ENCODE measurements at places on chromosomes 11 and 22. TPM values are rescaled to one million over a fixed set of nuclear protein-coding genes. Genes with fewer than 3 reads are reported as not detected.

Gene MFNG
- 0.18 TPM for polyA plus RNA-seq

Gene KDELR3
- polyA plus RNA-seq = 17.1 TPM

Gene CD3D
- 0.44 TPM for polyA plus RNA-seq

Gene MMP7
- 0.36 TPM for polyA plus RNA-seq

Gene APLNR
- polyA plus RNA-seq = 0.03 TPM

Gene CHADL
- polyA plus RNA-seq = 0.08 TPM

Gene OVCH2
- 0.08 TPM for polyA plus RNA-seq

Gene TRIM68
- polyA plus RNA-seq = 6.1 TPM

- DNase-seq = no peak
Observed at GRCh38 chr11:13862845-13863392, 99.6 kb upstream of the SPON1 start.

GRCh38 chr11:113377681-113378412, 9.7 kb upstream of the ANKK1 start:
- peak; percentile 29 for DNase-seq

- DNase-seq = no peak
Observed at GRCh38 chr11:2625183-2625582, 74.6 kb downstream of the KCNQ1OT1 start.

DNA sequence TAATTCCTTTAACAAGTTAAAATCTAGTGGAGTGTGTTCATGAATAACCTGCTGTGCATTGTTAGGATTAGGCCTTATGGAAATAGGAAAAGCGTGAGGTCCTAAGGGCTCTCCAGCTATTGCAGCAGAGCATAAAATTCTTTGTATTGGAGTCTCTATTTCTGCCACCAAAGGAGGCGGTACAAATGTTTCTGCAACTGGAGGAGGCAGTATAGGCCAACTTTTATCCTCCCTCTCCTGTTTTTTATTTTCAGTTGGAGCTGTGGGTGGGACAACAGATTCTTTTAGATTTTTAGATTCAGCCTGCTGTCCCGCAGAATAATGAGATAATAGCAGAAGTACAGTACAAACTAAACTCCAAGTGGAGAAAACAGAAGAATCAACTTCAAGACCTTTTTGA, 26.2 kb downstream of the OR10A6 start:
- no peak for DNase-seq

- no peak for DNase-seq
Observed at GRCh38 chr11:57097149-57097548, 84.6 kb upstream of the LRRC55 start.

DNA sequence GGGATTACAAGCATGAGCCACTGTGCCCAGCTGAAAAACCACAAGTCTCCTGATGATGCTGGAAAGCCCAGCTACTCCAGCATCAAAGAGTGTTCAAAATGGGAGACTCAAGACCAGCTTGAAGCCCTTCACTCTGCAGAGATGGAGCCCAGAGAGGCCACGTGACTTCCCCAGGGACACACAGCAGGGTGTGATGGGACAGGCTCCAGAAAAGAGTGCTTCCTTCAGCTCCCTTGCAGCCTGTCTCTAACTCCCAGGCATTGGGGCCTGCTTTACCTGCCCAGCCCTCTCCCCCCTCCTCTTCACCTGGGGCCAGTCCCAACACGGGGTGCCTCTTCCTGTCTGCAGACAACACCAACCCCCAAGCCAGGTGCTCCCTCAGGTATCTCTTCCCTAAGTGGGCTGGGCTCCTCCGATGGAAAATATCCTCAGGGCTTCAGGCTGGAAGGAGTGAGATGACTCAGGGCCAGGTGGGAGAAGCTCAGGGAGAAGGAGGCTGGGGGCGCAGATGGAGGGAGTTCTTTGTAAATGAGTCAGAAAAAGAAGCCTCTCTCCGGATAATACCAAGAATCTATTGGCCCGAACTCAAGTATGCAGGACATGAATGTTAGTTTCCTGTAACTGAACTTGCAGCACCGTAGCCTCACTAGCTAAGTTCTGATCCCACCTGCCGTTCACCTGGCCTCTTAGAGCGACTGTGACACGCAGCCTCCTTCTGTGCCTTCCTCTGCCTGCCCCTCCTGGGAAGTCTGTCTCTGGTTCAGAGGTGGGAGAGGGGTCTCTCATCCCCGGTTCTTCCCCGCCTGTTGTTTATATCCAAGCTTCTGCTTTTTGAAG, 326.6 kb downstream of the MN1 start:
- DNase-seq = no peak

DNA sequence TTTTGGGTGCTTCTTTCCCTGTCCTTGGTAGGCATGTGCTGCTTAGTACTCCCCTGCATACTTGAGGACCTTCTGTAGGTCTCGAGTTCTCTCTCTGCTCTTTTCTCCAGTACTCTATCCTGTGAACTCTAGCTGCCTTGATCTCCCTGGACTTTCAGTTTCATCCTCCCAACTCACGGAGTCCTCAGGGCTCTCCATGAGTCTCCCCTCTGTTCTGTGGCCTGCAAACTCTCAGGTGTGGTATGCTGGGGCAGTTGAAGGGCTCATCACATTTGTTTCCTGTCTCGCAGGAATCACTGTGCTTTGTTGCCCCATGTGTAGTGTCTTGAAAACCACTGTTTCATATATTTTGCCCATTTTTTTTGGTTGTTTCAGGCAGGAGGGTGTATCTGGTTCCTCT, 3.3 kb upstream of the PACS1 start:
- no peak for DNase-seq

GRCh38 chr11:43223026-43223425, 88.8 kb upstream of the API5 start:
- DNase-seq = peak; percentile 2

GRCh38 chr11:26193694-26194365, 138.1 kb upstream of the ANO3 start:
- DNase-seq = no peak

- no peak for DNase-seq
Observed at GRCh38 chr22:24926849-24927579, 19.5 kb downstream of the LHFPL7 start.

GRCh38 chr22:48757581-48757980, 1070.1 kb downstream of the BRD1 start:
- DNase-seq = no peak

- no peak for DNase-seq
Observed at GRCh38 chr11:47714554-47715081, 551 bp downstream of the AGBL2 start.

GRCh38 chr22:37665487-37665886, 7.0 kb downstream of the PDXP start:
- DNase-seq = no peak

GRCh38 chr11:17391493-17392355, 3.3 kb upstream of the KCNJ11 start:
- DNase-seq = peak; percentile 12

DNA sequence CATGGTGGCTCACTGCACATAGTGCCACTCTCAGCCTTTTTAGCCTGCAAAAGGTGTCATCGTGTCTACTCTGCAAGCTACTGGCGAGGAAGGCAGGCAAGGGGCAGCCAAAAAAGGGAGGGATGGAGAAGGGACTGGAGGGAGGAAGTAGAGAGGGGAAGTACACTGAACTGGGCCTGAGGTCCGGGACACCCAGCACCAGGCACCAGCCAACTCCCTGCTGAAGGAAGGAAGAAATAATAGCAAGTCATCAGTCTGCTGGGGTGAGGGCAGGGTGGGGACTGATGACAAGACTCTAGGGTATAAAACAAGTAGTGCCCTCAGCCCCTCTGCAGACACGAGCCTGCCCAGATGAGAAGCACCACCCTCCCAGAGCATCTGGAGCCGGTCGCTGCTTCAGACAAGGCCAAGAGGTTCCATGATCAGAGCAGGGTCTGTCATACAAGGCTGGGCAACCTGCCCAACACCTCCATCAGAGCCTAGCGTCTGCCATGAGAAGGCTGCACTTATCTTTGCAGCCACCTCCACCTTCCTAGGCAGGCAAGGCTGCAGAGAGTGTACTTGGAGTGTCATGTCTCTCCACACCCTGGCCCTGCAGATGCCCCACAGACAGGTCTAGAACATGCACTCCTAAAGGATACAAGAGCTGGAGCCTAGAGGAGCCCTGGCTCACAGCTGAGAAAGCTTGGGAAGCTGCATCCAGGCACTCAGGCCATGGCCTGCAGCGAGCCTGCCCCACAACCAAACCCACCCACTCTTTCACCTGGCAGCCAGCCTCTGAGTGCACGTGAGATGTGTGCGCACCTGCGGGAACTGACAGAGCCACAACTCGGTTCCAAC, 9.0 kb upstream of the COMT start:
- DNase-seq = no peak

- DNase-seq = no peak
Observed at GRCh38 chr22:47548953-47549740, 786.7 kb downstream of the TBC1D22A start.

DNA sequence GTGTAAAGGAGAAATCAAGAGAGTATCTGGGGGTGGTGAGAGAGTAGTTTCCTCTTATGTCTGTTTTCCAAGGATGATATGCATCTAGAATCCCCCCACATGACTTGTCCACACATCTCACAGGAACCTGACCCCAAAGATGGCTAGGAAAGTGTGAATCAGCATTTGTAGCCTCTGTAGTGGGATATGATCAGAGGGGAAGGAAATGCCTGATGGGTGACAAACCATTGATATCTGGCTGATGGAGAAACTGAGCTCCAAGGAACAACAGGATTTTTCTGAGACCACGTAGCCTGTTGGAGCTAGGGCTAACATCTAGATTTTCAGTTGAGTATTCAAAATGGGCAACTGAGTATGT, 369.4 kb downstream of the DDX10 start:
- no peak for DNase-seq
